ENCODE measurements at places on chromosomes 12 and 14.
A peak's percentile ranks its signal among the peaks of the same experiment; 100 is the strongest.

GRCh38 chr12:130671556-130671955, 44.5 kb downstream of the RIMBP2 start:
- DNase-seq: no peak

GRCh38 chr12:97609957-97610356, 147.4 kb downstream of the RMST start:
- no peak for DNase-seq

DNA sequence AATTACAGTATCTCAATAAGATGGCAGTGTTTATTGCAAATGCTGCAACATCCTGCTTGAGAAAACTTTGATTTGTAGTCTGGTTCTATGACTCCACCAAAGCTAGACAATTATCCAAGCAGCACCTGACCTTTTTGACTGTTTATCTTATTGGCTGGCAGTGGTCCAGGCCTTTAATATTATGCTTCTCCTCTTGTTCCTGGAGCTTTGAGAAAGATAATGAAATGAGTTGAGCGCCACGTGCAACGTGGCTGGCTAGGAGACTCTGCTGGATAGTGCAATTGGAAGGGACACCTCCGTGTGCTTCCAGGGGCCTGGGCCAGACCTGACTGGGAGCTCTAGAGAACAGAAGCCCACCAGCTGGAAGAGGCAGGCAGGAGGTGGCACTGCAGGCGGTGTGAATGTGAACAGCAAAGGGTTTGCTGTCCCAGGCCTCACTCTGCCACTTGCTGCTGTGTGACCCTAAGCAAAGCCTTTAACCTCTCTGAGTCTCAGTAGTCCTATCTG, 349.3 kb downstream of the CACNA1C start:
- DNase-seq: peak; percentile 51

DNA sequence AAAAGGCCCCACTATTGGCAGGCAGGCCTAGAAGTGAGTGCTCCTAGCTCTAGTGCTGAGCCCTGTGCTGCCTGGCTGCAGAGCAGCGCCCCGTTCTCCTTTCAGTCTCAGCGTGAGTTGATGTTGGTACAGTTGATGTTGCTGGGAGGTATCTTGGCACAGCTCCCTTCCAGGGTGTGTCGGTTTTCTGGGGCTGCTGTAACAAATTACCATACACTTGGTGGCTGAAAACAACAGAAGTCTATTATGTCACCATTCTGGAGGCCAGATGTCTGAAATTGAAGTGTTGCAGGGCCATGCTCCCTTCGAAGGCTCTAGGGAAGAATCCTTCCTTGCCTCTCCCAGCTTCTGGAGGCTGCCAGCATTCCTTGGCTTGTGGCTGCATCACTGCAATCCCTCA, 151.4 kb downstream of the TSPAN9 start:
- DNase-seq: no peak

GRCh38 chr12:105382771-105383622, 52.5 kb downstream of the C12orf75 start:
- DNase-seq: peak; percentile 49

GRCh38 chr12:41073633-41074472, 114.3 kb upstream of the PDZRN4 start:
- DNase-seq: no peak

GRCh38 chr14:31770271-31770670, 209.1 kb downstream of the NUBPL start:
- DNase-seq: no peak

- peak; percentile 8 for DNase-seq
Observed at GRCh38 chr14:85041618-85042017, 488.3 kb upstream of the FLRT2 start.

- no peak for DNase-seq
Observed at GRCh38 chr12:25017336-25017735, 68.4 kb upstream of the BCAT1 start.

DNA sequence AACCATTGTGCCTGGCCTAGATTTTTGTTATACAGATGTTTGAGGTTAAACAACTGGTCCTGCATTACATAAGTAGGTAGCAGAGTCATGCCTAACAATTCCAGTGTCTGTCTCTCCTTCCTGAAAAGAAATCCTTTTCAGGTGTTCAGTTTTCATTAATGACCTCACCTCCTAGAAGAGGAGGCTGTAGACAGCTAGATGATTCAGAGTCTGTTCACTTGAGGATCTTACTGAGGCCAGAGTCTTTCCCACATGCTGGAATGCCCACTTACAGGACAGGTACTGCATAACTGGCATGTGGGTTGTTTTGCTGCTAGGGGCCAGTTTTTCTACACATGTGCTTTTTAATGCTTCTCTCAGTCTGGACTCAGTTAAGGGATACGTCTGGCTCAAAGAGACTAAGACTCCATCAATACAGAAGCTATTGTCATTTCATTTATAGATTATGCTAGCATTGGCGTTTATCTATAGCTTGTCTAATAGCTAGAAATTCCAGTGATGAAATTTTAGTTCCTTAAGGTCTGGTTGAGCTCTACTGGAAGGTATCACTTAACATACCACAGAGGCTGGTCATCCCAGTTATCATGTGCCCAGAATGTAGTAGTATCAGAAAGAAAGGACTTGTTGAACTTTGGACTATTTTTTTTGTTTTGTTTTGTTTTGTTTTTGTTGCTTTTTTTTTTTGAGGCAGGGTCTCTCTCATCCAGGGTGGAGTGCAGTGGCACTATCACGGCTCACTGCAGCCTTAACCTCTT, 206.4 kb downstream of the ERC1 start:
- no peak for DNase-seq

DNA sequence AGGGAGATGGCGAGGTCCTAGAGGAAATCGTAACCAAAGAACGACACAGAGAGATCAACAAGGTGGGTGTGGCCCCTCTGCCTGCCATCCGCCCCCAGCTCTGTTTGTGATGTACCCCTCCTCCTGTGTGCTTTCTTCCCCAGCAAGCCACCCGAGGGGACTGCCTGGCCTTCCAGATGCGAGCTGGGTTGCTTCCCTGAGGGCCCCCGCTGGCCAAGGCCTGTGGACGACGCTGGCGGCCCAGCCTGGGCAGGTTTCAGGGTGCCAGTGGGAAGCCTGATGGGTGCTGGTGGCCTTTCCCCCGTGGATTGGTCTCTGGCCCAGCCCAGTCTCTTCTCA, 2.0 kb downstream of the ARL6IP4 start:
- DNase-seq: no peak

DNA sequence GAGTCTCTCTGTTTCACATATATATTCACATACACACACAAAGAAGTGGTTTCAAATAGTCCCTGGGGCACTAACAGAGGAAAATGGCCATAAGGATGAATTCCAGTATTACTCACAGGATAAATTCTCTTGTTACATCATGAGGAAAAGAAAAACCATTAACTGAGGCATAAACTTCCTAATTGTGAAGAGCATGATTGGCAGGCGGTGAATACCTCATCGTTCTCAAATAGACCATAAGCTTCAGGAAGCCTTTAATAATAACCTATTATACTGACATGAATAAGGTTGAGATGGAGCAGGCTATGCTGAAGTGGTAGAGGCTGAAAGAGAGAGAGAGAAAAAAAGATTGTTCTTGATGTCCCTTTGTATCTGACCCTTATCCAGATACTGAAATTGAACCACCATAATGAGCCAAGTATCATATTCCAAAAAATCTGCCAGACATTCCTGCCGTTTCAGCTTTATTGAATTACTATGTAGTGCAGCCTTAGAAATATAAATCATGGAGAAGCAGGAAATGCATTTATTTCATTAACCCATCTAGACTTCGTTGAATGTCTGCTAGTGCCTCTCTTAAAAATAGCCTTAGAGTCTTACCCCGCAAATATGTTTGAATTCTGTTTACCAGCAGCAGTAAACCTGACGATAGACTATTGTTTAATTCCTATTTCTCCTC, 86.8 kb downstream of the NUAK1 start:
- no peak for DNase-seq

GRCh38 chr12:90163975-90164374, 455.3 kb upstream of the ATP2B1 start:
- no peak for DNase-seq

DNA sequence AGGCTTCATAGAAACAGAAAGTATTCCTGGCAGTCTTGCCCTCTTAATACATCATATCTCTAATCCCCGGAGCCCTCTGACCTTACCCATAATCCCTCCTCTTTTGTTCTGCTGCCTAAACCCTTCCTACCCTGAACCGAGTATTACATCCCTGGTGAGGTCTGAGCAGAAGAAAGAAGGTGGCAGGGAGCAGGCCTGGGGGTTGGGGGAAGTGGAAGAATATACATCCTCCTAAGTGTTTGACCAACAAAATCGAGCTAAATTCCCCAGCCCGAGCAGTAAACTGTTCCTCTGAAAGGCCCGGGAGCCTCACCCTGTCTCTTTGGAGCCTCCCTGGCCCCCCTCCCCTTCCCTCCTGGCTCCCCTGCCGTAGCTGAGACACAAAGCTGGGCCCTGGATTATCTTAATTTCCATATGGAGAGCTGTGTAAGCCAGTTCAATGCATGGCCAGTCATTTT, 192.6 kb upstream of the LHX5 start:
- DNase-seq: no peak

- DNase-seq: no peak
Observed at GRCh38 chr14:100604709-100605108, 17.5 kb upstream of the BEGAIN start.

GRCh38 chr12:91617818-91618217, 435.2 kb upstream of the DCN start:
- no peak for DNase-seq

- DNase-seq: peak; percentile 64
Observed at GRCh38 chr12:124567673-124568373, 411 bp upstream of the NCOR2 start.

- DNase-seq: no peak
Observed at GRCh38 chr14:72736786-72737559, 156.9 kb downstream of the DPF3 start.

DNA sequence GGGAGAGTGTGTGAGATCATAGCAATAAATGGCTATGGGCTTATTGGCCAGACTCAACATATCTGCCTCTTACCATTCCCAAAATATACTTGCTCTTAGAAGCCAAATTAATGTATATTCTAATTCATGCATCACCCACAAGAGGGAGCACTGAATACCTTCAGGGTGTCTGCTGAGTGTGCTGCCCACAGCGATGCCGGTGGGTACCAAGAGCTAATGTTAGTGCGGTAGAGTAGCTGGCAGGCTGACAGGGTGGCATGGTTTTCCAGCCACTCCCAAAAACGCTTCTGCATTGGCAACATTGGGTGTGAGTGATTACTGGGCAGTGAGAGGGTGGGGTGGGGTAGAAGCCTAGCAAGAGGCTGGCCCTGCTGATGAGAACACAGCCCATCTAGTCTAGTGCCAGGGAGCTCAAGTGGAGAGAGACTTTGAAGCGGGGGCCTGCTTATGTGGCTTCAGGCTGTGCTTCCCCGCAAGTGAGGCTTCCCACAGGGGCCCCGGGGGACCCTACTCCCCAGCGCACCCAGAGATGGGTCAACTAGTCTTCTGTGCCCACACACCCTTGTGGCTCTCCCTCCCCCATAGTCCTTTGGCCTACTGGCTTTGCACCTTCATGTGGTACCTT, 9.2 kb upstream of the PLEKHD1 start:
- peak; percentile 51 for DNase-seq

- DNase-seq: no peak
Observed at GRCh38 chr12:67721248-67721647, 72.7 kb downstream of the DYRK2 start.

DNA sequence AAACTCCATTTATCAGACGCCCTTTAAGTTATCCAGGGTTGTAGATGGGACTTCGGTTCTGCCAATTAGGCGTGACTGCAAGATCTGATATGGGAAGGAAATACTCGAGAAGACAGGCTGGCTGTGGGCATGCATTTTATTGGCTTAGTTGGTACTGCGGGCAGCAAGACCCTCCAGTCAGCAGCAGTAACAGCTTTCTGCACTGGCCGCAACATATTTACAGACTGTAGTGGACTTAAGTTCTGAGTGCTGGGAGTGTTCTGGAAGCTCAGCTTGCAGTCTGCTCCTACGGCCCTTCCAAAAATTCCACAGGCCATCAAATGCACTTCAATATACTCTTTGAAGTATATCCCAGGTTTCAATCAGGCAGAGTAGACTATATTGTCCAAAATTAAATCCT, 21.1 kb downstream of the KITLG start:
- no peak for DNase-seq

GRCh38 chr12:538731-539539, 79.2 kb downstream of the B4GALNT3 start:
- DNase-seq: peak; percentile 49

GRCh38 chr12:27064397-27065342, 17.7 kb downstream of the C12orf71 start:
- DNase-seq: no peak

DNA sequence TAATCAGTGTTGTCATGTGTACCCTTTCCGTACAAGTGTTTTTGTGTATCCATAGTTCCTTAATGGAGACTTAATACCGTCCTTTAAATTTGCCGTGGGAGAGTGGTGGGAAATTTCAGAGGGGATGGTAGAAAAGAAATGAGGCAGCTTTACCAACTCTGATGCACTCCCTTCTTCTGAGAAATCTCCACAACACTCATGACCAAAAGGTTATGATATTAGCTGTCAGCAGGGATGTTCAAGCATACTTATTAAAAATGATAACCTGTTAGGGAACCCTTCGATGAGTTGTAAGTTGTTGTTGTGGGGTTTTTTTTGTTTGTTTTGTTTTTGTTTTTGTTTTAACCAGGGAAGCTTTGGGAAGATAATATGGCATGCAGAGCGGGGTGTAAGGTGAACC, 12.5 kb downstream of the RAB21 start:
- DNase-seq: no peak

GRCh38 chr12:131218026-131218922, 264.6 kb downstream of the ADGRD1 start:
- DNase-seq: no peak

- no peak for DNase-seq
Observed at GRCh38 chr12:39240587-39240986, 202.3 kb downstream of the KIF21A start.

- no peak for DNase-seq
Observed at GRCh38 chr12:53998110-53998899, 1.7 kb upstream of the HOXC9 start.

- no peak for DNase-seq
Observed at GRCh38 chr12:15757553-15758255, 31.5 kb downstream of the EPS8 start.

- no peak for DNase-seq
Observed at GRCh38 chr14:55581342-55581771, 1.4 kb downstream of the KTN1 start.

- no peak for DNase-seq
Observed at GRCh38 chr12:14113031-14113430, 131.6 kb upstream of the GRIN2B start.

DNA sequence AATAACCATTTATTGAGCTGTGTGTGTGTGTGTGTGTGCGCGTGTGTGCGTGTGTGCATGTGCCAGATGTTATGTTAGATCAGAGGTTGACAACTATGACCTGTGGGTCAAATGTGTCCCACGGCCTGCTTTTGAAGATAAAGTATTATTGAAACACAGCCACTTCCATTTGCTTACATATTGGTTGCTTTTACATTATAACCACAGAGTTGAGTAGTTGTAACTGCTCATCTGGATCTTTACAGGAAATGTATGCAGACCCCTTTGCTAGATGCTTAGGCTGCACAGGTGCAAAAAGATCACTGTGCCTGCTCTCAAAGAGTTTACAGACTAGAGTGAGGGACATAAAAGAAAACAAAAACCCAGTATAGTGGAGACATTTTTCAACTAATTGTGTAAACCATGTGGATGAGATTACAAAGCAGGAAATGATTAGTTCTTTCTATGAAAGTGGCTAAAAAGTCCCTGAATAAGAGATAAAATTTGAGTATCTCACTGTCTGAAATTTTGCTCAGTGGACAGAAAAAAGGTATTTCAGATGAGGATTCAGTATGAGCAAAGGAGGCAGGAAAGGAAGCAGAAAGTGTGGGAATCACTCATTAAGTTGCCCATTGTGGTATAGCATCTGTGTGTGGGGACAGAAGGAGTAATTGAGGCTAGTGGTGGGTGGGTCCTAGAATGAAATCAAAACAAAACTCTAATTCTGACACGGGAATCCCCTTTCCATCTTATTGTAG, 188.4 kb downstream of the PAH start:
- DNase-seq: no peak
